GM04504 (cell line): ENCODE measurements at places on chromosomes 12 and 14.

DNA sequence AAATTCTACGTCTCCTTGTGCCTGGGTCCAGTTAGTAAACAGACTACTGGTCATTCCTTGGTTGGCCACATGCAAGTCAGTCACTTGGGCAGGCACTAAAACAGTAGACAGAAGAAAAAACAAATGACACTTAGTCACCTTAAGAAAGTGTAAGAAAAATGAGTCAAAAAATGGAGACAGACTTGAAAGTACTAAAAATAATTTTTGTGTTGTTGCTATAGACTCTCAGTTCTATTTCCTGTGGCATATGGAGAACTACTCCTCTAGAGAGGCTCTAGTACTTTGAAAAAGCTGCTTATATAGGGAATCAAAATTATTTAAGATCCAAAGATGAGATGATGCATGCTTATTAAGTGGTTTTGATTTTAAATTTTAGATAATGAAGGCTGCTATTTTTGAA lies 56.0 kb downstream of the PTPRB start:
- no peak for DNase-seq

DNA sequence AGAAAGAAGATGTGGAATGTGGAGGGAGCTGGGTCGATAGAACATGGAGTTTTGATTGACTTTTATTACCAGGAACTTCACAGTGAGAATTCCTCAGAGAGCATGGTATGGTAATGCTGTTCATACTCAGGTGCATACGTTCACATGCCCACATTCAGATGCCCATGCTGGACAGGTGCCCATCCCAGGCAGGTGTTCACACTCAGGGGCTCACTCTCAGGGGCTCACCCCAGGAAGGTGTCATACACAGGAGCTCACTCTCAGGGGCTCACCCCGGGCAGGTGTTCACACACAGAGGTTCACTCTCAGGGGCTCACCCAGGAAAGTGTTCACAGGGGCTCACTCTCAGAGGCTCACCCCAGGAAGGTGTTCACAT lies 360.0 kb upstream of the SFSWAP start:
- no peak for DNase-seq

GRCh38 chr12:47361389-47362021 lies 281.7 kb upstream of the AMIGO2 start:
- DNase-seq: no peak

DNA sequence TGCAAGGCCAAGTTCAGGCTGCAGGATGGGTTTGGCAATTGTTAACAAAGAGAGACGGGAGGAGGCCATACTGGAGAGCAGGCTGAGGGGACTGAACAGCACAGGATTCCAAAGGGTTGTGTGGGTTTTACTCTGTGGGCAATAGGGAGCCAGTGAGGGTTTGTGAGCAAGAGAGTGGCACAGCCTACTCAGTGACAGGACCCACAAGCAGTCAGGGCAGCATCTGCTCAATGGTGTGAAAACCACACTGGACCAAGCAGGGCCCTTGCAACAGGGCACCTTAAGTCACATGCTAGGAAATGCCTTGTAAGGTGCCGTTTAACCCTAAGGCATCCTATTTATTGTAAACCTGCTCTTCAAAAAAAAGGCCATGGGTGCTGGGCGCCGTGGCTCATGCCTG lies 22.0 kb downstream of the SYNE3 start:
- DNase-seq: no peak

GRCh38 chr12:105330283-105330930 lies at the start of gene C12orf75:
Gene C12orf75 (plus strand): TSS chr12:105330691. CDS start chr12:105330892, 201 bp downstream.
- peak; percentile 59 for DNase-seq

DNA sequence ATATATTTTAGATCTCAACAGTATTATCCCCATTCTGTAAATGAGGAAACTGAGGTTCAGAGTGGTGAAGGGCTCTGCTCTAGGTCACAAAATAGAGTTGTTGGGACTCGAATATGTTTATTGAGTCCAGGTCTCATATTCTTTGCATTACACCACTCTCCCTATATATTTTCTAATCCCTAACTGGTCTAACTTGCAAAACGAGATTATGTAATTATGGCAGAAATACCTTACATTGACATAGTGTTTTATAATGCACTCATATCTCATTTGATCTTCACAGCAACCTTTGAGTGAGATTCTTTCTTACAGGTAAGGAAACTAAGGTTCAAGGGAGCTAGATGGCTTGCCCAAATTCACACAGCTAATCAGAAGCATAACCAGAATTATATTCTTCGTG lies 106.9 kb upstream of the LRIG3 start:
- no peak for DNase-seq

- DNase-seq: no peak
These were observed 2.3 kb upstream of the NOP2 start for GRCh38 chr12:6570264-6570887.

DNA sequence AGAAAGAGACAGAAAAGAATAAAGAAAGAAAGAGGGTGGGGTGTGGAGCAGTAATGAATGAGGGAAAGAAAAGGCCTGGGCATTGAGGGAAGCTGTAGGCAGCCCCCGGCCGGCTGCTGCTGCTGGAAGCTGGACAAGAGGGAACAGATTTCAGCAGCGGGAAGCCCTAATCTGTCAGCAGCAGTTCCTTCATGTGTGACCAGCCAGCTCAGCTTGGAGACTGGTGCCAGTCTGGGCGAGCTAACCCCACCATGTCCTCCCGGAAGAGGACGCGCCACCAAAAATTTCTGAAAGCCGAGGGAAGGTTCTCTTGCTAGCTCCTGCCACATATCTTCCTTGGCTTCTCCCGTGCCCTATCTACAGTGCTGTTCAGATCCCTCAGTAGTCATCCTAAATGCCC lies 236.8 kb downstream of the GRIN2B start:
- DNase-seq: no peak

DNA sequence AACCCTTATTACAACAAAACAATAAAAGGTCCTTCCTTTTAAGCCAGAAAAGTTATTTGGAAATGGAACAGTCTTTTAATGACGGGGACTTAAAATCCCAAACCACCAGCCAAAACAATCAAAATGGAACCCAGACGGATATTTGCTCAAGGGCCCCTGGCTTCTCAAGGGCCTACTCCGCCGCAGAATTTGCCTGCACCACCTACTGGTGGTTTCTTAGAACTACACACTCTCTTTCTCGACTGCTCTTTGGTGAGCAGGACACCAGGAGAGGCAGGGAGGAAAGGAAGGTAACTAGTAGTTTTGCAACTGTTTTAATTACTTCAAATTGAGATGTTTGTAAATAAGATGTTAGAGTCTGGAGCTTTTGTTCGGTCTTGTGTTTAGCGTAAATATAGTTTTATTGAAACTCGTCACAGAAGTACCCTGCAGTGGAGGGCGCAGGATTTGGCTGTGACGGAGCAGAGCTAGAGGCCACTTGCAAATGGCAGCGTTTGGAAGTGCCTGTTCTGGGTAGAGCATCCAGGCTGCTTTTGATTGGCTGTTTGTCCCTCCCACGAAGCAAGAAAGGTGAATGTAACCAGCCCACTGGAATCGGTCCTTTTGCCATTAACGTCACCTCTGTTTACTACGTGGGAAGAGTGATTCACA lies 238.5 kb downstream of the CACNA1C start:
- no peak for DNase-seq

DNA sequence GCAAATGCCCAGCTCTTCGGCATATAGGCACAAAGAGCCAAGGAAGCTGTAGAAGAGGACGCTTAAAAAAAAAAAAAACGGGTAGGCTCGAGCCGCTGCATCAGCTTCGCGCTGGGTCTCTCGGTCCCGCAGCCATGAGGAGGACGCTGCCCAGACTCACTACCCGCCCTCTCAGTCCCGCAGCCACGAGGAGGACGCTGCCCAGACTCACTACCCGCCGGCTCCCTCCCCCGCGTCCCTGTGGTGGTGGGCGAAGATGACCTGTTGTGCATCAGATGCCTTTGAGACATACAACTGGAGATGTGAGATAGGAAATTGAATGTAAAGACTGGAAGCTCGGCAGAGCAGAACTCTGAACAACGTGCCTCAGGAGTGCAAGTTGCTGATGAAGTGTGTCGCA lies 11.4 kb upstream of the SPSB2 start:
- no peak for DNase-seq

DNA sequence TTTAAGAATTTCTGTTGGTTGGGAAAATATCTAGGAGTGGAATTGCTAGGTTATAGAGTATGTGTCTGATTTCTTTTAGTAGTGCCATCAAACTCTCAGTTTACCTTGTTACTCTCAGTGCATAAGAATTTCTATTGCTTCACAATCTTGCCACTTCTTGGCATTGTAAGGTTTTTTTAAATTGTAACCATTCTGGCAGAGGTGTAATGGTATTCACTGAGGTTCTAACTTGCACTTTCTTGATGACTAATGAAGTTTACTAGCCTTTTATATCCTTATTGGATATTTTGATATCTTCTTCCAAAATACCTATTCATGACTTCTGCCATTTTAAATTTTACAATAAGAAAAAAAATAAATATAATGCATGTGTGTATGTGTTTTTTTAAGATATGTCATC lies 478.0 kb downstream of the NAV3 start:
- DNase-seq: no peak

GRCh38 chr12:131409211-131409610 lies 301.7 kb upstream of the SFSWAP start:
- DNase-seq: no peak

- DNase-seq: no peak
These were observed 69.5 kb downstream of the SLC15A4 start for GRCh38 chr12:128754275-128754674.

- no peak for DNase-seq
These were observed 48.4 kb downstream of the CSRP2 start for GRCh38 chr12:76830436-76830835.

- no peak for DNase-seq
These were observed 55.2 kb downstream of the FOS start for GRCh38 chr14:75333606-75334548.

- no peak for DNase-seq
These were observed 178.1 kb upstream of the VASH1 start for GRCh38 chr14:76583174-76583573.

DNA sequence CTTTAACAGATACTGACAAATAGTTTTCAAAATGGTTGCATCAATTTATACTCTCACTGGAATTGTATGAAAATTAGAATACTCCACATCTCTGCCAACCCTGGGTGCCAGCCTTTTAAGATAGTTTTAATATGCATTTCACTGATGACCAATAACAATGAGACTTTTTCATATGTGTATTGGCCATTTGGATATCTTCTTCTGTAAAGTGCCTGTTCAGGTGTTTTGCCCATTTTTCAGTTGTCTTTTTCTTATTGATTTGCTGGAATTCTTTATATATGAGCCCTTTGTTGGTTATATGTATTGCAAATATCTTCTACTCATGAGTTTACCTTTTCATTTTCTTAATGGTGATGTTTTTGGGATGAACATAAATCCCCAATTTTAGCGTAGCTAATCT lies 16.7 kb upstream of the RNU6-7 start:
- DNase-seq: no peak

GRCh38 chr14:47442211-47442610 lies 233.2 kb downstream of the MDGA2 start:
- DNase-seq: no peak
